ENCODE measurements at places on chromosomes 13 and 19.

GRCh38 chr13:35720690-35721554 is 244.4 kb upstream of the MAB21L1 start:
- peak; percentile 44 for DNase-seq

DNA sequence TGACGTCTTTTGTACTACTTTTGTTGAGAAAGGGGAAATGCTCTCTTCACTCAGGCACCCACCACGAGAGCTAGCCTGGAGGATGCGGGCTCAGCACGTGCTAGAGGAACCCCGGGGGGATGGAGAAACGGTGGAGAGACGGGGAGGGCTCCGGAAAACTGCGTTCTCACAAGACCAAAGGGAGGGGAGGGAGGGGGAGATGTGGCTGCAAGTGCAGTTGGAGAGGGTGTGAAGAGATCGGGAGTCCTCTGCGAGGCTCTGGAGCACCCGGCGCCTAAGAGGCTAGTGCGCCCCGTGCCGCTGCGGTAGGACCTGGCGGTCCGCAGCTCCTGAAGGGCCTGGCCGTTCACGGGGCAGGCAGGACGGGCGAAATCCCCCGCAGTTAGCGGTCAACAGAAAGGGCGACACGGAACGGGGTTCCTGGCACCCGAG is 43.4 kb upstream of the XPO4 start:
- DNase-seq: no peak

DNA sequence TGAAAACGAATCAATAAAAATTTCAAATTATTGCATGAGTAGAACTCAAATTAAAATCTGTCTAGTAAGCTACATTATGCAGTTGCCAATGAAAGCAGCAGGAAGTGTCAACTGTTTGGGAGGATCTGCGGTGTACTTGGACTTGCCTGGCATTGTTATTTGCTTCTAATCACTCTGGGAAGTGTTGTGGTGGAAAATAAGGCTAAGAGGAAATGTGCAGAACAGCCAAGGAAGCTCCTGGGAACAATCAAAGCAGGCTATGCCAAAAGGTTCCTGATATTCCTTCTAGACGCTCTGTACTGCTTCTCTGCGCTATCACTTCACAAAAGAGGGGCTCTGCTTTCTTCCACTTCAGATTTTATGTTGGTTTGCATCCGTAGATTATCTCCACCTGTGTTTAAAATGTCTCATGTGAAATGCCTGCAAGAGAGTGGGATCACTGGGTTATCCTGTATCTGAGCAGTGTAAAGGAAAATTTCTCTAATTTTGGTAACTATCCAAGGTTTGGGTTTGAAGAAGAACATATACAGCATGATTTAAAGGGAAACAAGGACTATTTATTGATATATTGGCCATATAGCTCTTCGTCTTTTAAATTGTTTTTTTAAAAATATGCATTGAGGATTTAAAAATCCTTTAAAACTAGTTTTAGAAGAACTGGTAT is 182.7 kb upstream of the CSNK1A1L start:
- DNase-seq: no peak

DNA sequence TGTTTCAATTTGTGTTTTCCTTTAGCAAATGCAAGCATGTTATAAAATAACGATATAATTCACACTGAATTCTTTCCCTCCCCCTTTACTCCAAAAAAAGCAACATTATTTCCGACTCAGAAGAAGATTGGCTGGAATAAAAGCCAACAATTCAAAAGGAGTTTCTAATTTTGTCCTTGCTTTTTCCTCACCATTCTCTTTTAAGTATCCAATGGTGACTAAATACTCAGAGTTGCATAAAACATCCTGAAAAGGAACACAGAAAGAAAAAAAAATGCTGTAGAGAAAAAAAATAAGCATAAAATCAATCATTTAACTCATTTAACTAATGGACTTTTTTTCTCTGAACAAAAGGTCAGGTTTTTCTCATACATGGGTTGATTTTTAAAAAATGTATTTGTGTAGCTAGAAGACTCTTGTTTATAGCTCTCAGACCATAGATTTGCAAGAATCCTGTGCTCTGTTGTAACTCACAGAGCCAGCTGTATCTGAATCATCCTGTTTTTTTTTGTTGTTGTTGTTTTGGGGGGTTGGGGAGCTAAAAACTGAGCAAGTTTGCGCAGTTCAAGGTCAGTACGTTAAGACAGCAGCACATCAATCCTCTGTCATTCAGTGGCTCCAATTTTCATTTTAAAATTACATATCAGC is 108.1 kb downstream of the PCDH17 start:
- no peak for DNase-seq

- DNase-seq: peak; percentile 12
These were observed 388.4 kb downstream of the NDFIP2 start for GRCh38 chr13:79869326-79869725.

DNA sequence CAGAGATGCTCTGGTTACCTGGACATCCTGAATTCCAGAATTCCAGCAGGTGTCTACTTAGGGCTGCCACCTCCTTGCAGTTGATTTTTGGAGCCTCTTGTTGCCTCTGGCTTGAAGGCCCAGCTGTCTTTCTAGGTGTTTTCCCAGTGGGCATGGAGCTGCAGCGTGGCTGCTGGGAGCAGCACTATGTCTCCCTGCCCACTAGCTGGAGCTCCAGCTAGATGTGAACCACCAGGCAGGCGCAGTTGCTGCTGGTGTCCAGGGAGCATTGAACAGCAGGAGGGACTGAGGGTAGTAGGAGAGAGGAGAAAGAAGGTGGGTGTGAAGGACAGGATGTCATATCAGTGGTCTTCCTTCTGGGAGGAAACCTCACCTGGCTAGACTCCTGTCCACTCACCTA is 9.9 kb upstream of the SELENOW start:
- no peak for DNase-seq

DNA sequence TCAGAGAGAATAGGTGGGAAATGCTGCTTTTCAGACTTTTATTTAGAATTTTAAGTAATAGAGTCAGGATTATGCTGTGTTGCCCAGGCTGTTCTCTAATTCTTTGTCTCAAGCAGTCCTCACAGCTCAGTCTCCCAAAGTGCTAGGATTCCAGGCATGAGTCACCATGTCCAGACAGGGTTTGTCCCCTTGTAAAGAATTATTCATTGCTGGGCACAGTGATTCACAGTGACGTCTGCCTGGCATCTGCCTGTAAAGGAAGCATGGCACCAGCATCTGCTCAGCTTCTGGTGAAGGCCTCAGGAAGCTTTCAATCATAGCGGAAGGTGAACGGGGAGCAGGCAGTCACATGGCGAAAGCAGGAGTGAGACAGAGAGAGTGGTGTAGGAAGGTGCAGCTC is 17.7 kb downstream of the ZNF763 start:
- DNase-seq: no peak

DNA sequence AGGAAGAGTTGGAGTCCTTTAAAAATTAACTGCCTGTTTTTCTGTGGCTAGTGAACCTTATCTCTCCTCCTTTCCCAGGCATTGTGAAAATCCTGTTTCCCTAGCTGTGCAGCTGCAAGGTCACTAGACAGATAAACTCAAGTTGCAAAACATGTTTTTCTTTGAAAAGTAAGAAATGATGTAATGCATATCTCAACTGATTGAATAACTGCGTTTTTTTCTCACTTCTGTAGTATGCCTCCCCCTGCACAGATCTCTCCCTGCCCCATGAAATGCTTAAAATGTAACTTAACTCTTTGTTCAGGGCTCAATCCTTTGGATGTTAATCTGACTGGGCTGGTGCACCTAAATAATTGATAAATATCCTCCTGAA is 27.7 kb upstream of the CYSLTR2 start:
- DNase-seq: no peak

- DNase-seq: no peak
These were observed at the start of gene CDC34 for GRCh38 chr19:531753-532560. CDC34 (plus strand) TSS chr19:531760; CDS start chr19:531932, 172 bp downstream.

DNA sequence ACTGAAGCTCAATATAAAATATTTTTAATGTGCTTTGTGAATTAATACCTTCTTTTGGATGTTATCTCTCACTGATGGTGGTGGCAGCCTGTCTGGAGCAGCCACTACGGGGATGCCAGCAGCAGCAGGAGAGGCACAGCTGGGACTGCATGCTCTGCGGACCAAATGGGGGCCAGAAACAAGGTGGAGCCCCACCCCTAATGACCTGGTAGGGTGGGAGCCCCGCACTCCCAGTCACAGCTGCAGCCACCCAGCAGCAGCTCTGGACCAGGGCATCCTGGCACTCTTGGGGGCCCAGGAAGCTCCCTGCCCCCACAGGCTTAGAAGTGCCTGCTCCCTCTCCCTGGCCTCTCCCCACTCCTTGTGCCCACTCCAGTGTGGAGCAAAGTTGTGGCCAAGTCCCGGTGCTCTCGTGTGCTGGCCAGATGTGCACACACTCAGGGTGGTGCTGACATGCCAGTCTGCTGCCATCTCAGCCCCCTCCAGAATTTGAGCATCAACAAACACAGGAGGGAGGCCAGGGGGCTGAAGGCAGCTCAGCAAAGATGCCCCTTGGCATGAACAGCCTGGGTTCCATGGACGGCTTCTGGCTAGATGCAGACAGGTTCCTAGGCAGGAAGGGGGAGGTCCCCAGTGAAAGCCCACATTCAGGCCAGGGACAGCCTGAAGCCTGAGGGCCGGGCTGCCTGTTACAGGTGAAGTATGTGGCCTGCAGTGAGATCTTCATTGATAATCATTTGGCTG is 696.7 kb upstream of the SLITRK5 start:
- no peak for DNase-seq

GRCh38 chr19:29952646-29953045 is 10.6 kb downstream of the URI1 start:
- no peak for DNase-seq

DNA sequence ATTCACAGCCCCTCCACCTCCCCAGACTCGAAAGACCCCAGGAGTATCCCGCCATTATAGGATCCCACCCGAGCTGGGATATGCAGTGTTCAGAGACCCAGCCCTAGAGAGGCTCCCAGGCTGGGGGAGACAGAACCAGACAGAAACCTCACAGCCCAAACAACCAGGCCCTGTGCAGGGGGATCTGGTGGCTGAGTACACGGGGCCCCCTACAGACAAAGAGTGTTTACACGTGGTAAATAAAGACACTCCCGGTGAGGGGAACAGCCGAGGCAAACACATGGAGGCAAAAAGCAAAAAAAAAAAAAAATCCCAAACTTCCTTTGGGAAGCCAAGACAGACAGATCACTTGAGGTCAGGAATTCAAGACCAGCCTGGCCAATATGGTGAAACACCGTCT is 25.1 kb downstream of the TINCR start:
- DNase-seq: no peak

DNA sequence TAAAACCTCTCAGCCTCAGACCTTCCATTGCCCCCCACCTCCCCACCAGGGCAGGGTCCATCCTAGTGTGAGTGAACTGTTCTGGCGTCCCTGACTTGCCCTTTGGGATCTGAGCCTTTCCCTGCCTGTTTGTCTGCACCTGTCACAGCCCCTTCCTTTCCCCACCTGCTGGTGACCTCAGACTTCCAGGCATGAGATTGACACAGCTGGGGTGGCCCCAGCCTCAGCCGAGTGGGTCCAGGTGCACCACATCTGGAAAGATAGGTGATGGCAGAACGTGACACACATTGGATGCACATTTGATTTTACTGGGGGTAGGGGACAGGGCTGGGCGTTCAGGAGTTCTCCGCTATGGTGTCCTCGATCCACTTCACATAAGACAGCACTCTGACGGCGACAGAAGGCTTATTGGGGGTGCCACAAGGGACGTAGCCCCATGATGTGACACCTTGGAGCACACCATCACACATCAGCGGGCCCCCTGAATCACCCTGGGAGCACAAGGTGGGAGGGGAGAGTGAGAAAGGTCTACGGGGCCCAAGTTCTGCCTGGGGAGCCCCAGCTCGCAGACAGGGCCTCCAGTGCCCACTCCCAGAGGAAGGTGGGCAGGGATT is 4.6 kb downstream of the KLK1 start:
- DNase-seq: no peak

DNA sequence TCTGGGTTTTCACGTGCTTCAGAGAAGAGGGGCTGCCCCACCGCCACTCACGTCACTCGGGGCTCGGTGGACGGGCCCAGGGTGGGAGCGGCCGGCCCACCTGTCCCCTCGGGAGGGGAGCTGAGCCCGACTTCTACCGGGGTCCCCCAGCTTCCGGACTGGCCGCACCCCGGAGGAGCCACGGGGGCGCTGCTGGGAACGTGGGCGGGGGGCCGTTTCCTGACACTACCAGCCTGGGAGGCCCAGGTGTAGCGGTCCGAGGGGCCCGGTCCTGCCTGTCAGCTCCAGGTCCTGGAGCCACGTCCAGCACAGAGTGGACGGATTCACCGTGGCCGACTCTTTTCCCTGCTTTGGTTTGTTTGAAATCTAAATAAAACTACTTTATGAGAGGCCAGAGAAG is 2.2 kb upstream of the GZMM start:
- DNase-seq: no peak

DNA sequence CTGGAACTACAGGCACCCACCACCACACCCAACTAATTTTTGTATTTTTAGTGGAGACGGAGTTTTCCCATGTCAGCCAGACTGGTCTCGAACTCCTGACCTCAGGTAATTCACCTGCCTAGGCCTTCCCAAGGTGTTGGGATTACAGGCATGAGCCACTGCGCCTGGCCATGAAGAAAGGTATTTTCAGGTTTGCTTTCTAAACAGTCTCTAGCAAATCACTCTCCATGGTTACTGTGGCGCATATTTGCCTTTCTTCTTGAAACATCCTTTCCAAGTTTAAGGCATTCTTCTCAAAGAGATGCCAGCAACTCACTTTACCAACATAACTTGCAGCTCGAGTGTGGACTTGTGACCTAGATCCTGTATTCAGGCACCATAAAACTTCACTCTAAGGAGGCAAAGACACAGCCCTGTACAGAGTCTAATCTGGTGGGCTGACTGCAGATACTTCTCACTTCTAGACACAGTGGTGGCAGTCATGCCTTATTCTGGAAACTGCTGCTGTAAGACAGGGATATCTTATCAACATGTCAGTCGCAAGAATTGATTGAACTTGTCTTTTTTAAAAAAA is 461.4 kb upstream of the TSHZ3 start:
- DNase-seq: no peak

DNA sequence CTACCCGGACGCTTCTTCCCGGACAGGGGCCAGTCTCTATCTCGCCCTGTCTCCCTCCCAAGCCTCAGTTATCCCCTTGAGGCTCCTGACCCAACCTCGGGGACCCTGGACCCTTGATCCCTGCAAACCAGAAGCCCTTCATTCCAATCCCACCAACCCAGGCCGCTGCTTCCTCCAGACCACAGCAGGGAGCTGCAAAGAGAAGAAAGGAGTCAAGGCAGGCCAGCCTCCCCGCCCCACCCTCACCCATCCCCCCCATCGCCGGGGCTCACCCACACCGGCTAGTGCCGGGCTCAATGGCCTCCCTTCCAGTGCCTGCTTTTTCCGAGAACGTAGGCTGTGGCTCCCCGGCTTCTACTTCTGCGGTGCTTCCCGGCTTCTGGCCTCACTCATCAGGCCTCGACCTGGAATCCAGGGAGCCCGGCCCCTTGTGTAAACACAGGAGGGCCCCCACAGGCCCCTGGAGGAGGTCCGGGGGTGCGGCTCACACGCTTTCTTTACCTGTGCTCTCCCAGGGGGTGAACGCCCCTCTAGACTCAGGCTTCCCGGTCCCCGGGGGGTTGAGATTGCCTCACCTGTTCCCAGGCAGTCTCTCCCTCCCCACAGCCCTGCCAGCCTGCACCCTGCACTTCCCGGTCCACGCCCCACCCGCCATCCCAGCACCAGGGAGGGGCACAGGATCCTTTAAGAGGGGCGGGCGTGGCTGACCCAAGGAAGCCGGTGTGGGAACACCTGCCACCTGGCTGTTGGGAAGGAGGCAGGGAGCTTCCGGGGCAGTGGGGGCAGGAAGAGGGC is at the start of gene FAM83E:
Gene FAM83E, minus strand, starts transcription at position 641 of the 795 bp plus-strand sequence. CDS start 1,704 bp downstream, outside the sequence.
- peak; percentile 33 for DNase-seq
